ENCODE measurements at places on chromosomes 5 and 9. TPM values are rescaled to one million over a fixed set of nuclear protein-coding genes. Genes with fewer than 3 reads are reported as not detected.

DNA sequence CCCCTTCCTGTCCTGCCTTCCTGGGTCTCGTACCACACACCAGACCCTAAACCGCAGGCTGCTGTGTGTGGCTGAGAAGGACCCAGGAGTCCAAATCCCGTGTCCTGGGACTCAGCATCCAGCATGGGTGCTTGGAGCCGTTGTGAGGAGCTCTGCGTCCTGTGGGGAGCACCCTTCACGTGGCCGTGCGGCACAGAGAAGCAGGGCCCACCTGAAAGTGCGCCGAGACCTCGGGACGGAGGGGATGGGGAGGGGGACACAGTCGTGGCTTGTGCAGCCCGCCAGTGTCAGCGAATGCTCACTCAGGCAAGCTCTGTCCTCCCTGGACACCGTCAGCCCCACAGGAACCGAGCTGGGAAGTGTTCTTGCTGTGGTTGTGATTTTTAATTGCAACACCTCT is 244.6 kb downstream of the CACNA1B start:
- no peak for DNase-seq

DNA sequence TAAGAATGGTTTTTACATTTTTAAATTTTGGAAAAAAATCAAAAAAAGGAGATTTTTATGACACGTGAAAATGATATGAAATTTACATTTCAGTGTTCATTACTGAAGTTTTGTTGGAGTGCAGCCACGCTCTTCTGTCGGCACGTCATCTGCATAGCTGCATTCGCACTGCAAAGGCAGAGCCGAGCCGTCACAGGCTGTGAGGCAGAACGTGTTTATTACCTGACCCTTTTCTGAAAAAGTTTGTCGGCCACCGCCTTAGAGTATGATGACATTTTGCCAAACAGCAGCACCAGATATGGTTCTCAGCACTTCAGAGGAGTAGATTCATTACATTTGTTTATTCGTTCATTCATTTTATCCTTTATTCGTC is 24.1 kb downstream of the HRH2 start:
- DNase-seq = no peak

DNA sequence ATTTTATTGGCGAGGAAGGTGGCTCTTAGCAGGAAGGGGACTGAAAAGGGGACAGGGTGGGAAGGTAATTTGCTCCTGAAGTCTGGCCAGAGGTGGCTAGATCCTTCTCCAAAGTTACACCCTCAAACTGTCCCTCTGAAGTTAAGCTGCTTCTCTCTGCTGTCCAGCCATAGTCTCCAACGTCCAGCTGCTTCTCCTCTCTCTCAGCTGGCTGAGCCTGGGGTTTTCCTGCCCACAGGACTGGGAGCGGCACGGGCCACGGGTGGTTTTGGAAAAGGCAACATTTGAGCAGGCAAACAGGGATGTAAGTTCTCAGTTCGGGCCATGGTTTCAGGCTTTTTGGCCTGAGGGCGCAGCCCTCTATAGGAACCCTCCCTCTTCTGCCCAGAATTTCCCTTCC is 128.3 kb downstream of the YIPF5 start:
- no peak for DNase-seq

- DNase-seq = no peak
Observed at GRCh38 chr5:81895307-81895706, 76.5 kb upstream of the ATG10 start.

DNA sequence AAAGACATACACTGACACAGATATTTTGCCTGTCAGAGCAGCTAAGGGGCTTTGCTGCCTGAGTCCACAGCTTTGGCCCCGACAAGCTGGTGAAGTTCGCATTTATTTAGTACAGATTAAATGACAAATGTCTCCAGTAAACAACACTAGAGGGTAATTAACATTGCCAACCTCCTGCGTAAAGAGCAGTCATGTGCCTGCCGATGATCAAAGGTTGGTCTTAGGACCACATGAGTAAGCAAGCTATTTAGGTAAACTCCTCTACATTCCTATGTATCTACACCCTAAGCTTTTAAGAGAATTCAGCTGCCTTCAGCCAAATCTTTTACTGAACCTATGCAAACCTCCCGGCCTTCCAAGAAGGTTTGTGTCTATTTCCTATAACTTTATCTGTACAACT is 73.0 kb upstream of the PJA2 start:
- DNase-seq = no peak

- DNase-seq = no peak
Observed at GRCh38 chr9:110140276-110140675, 67.7 kb downstream of the C9orf152 start.

DNA sequence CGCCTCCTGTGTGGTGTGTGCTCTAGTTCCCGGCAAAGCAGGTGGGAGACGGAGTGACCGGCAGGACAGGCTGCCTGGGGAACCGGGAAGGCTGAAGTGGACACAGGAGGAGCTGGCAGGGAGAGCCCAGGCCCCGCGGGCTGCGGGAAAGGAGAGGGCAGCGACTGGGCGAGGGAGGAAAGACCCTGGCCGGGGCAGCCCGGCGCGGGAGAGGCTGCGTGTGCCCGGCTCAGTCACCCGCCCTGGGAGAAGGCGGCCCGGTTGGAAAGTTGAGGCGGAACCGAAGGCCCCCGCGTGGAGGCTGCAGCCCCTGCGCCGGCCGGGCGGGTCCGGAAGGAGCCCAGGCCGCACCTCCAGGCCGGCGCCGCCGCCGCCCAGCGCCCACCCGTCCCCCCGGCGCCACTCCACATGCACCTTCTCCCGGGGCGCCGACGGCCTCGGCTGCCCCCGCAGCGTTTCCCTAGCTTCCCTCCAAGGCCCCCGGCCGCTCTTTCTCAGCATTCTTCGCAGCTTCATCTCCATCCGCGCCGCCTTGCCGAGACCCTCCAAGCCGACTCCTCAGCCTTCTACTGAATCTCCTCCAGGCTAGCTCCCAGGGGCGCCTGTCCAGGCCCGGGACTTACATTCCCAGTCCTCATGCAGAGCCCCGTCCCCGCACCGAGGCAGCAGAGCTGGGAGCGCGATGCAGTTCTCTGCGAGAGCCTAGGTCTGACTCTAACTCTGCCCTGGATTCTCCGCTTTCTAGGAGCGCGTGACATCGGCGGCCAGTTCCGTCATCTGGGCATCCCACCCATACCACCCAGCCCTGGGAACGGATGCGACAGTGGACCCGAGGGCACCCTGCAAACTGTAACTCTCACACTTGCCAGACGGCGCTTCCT is 152.0 kb downstream of the ERCC6L2 start:
- DNase-seq = no peak

DNA sequence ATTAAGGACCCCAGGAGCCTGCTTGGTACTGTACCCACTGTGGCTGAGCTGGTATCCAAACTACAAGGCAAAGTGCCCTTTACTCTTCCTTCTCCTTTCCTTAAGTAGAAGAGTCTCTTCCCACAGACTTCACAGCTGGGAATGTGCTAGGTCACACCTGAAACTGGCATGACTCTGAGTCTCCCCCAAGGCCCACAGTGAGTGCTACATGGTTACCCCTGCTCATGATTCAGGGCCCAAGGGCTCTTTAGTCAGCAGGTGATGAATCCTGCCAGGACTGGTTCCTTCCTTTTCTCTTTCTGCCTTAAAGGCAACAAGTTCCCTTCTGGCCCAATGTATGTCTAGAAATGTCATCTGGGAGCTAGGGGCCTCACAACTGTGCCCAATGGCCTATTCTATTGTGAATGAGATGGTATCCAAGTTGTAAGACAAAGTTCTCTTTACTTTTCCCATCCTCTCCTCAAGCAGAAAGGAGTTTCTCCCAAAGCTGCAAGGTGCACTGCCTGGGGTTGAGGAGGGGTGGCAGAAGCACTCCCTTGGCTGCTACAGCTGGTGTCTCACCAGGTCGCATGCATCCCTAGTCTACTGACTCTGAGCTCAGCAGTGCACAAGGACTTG is 134.4 kb downstream of the TMEM38B start:
- no peak for DNase-seq

DNA sequence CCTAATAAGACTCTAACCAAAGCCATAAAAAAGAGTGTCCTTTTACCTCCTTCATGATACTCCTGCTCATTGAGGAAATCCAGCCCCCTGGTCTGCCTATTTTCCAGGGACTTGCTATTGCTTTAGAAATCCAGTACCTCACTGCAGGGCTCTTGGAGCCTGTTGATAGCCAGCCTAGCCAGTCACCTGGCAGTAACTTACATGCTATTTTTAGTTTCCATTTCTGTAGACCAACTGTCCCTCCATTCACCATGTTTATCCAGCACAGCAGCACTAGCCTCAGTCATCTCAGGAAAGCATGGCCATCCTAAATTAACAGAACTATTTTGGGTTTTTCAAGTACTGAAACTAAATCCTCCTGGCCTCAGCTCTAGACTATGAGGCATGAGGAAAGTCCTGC is 91.5 kb upstream of the PHF24 start:
- DNase-seq = no peak

GRCh38 chr5:135195270-135195608 is 161.2 kb upstream of the PITX1 start:
- DNase-seq = no peak

DNA sequence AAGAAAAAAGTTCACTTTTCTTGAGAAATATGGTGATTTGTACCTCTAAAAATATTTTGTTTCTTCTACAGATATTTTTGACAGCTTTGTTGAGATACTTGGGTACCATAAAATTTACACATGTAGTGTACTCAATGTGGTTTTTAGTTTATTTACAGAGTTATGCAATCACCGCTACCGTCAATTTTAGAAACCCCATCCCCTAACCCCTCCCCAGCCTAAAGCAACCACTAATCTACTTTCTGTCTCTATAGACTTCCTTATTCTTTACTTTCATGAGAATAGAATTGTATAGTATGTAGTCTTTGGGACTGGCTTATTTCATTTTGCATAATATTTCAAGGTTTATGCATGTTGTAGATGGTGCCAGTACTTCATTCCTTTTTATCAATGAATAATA is 45.0 kb upstream of the TDRD7 start:
- DNase-seq = no peak

- DNase-seq = no peak
Observed at GRCh38 chr5:139273322-139273571, 20.3 kb upstream of the MATR3 start.

- DNase-seq = no peak
Observed at GRCh38 chr5:173281910-173282309, 46.3 kb downstream of the STC2 start.

DNA sequence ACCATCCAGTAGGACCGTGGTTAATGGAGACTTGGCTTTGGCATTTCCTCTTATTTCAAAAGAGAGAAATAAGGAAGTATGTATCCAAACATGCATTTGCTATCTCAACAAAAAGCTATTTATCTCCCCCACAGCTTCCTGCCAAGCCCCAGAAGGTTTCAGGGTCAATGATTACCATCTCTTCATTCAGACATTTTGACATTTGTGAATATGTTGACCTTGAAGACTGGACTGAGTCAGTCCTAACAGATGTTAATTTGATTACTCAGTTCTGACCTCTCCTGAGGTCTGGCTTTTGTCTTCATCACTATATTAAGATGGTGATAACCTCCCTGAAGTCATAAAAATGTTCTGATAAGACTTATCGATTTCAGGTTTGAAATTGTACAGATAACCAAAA is 479.4 kb downstream of the AGTPBP1 start:
- DNase-seq = no peak

DNA sequence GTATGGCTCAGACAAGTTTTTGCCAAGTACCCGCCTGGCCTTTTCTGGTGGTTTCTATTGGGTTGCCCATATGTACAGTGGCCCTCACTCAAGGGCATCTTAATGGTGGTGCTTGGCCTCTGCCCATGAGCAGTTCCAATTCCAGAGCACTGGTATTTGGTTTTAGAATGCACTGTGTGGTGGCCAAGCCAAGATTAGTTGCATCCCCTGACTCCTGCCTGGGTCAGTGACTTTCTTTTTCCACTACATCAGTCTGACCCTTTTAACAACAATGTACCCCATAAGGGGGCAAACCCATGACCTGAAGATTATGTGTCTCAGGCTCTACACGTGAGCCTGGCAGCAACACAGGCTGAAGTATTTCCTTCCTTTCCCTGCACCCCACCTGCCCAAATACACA is 34.2 kb downstream of the NPR3 start:
- DNase-seq = no peak

DNA sequence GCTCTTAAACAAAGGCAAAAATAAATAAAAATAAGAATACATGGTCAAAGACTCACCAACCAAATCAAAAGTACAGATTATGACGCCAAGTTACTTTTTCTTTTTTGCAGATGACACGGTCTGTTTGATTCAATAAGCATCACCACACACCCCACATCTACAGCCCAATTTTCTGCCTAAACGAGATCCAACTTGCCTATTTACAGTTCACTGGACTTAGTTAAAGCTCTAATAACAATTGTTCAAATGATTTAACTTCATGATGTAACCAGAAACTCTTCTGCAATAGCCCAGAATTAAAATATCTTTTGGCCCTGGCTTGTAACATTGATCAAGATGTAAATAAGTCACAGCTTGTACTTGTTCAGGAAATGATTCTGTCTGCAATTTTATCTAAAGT is 590.3 kb upstream of the C9orf72 start:
- DNase-seq = no peak

DNA sequence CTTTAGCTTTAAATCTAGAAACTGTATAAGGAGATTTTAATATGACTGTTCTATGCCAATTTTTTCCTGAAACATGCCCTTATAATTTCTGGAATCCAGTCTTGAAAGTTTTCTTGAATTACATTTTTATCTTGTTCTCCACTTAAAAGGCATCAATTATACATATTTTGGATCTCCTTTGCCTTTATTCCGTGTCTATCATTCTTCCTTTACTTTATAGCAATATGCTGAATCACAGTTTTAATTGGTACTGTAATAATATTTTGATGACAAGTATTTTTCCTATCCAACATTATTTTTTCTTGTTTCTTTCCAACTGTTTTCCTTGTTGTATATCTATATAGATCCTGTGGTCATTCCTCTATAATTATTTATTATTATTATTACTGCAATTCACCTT is 361.2 kb downstream of the PIK3R1 start:
- no peak for DNase-seq

DNA sequence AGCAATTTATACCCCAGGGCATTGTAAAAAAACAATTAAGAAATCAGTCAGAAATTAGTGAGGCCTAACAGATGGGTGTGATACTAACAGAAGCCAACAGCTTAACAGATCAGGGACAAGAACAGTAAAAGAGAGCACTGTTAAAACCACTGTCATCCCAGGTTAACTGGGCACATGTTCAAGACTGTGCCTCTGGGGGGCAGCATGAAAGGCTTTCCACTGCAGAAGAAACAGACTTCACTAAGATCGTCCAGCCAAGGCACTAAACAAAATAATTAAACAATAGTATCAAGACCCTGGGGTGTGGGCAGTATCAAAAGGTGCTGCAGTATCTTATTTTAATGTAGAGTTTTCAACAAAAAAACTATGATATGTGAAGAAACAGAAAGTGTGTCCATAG is 43.5 kb downstream of the FBN2 start:
- DNase-seq = no peak

LRRC19 gene
- 0.11 TPM for total RNA-seq

ADGRD2 gene
- total RNA-seq = not detected

PCDHA12 gene
- total RNA-seq = 0.90 TPM

G3BP1 gene
- 128 TPM for total RNA-seq

SLC36A3 gene
- not detected for total RNA-seq

FOXD4L6 gene
- not detected for total RNA-seq

FSD1L gene
- total RNA-seq = 27.5 TPM

WHRN gene
- 2.4 TPM for total RNA-seq

C1QTNF2 gene
- 17.1 TPM for total RNA-seq

LRRC70 gene
- total RNA-seq = 18.1 TPM

ADCY2 gene
- 6.5 TPM for total RNA-seq

NKD2 gene
- 1.3 TPM for total RNA-seq

TMEM171 gene
- not detected for total RNA-seq
